Stimulated activated CD4-positive, alpha-beta T cell treated with anti-CD3 and anti-CD28 coated beads, Interleukin-12 subunit alpha, Interleukin-12 subunit beta, amount 100 ng/mL, for 4 hours (primary cell): ENCODE measurements at places on chromosomes 11 and 22.

- DNase-seq = no peak
These were observed 127.9 kb upstream of the NECTIN1 start for GRCh38 chr11:119856681-119857485.

DNA sequence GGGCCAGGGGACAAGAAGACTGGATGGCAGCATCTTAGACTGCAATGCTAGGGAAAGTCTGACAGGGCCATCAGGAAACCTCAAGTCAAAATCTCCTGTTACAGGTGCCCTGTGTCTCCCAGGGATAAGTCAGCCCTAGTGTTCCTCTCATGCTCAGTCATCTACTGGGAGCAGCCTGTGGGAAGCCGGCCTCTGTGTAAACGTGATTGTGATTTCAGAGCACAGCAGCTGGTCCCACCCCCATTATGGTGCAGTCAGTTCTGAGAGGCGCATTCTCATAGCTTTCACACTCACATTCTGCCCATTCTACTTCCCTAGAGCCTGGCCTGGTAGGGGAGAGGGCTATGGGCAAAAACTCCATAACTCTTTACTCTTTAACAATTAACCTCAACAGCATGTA, 7.2 kb upstream of the SLN start:
- DNase-seq = no peak

GRCh38 chr11:87967459-87967858, 207.8 kb downstream of the RAB38 start:
- DNase-seq = no peak

DNA sequence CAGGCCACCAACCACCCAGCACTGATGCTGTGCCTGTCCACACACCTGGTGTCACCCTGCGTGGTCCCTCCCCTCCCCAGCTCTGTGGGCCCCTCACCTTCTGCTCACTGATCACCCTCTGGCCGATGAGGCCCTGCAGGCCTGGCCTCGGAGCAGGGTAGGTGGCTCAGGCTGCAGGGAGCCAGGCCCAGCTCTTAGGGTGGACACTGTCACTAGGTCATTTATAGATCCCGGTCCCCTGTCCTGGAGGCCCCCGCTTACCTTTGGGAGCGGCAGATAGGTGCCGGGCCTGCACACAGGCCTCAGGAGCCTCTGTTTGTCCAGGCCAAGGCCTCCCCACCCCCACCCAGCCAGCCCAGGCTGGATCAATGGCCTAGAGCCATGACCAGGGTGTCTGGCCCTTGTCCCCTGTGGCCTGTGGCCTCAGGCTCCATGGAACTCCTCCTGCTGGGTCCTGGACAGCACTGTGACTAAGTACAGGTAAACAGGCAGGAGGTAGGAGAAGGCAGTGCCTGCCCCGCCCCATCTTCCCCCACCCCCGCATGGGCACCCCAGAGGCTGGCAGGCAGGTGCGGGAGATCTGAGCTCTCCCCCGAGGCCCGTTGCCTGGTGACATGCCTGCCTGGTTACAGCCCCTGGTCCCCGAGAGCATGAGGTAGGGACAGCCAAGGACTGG, at the start of gene TMPRSS6:
Gene TMPRSS6 (minus strand): TSS at position 472 of the 676 bp plus-strand sequence. CDS start 6,296 bp downstream, outside the sequence.
- no peak for DNase-seq

GRCh38 chr22:46280999-46281623, 13.3 kb downstream of the TTC38 start:
- DNase-seq = no peak

GRCh38 chr11:121892131-121892681, 223.8 kb downstream of the BLID start:
- DNase-seq = no peak

DNA sequence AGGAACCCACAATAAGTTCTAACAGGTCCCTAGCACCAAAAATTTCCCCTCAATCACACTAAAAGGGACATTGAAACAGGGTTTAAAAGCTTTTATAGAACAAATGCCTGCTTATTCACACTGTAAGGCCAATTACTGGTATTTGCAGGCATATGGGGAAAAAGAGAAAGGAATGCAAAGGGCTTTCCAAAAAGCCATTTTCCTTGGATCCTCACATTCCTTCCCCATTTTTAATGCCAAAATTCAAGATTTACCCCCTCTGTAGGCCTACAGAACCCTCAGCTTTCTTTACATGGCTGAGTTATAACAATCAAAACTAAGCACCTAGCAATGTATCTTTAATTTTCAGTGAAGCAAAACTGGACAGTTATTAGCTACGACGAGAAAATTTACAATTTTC, 102.0 kb downstream of the SBF2 start:
- no peak for DNase-seq

DNA sequence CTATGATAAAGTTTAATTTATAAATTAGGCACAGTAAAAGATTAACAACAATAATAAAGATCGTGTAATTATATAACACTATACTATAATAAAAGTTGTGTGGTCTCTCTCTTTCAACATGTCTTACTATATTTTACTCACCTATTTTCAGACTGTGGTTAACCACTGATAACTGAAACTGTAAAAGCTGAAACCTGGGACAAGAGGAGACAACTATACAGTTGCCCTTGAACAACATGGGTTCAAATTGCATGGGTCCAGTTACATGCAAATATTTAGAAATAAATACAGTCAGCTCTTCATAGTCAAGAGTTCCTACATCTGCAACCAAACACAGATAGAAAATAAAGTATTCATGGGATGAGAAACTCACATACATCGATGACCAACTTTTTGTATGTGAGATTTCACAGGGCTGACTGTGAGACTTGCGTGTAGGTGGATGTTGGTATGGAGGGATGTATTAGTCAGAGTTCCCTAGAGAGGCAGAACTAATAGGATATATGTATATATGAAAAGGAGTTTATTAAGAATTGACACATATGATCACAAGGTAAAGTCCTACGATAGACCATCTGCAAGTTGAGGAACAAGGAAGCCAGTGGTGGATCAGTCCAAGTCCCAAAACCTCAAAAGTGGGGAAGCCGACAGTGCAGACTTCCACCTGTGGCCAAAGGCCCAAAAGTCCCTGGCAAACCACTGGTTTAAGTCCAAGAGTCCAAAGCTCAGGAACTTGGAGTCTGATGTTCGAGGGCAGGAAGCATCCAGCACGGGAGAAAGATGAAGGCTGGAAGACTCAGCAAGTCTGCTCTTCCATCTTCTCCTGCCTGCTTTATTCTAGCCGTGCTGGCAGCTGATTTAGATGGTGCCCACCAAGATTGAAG, 359.5 kb downstream of the INSC start:
- no peak for DNase-seq

DNA sequence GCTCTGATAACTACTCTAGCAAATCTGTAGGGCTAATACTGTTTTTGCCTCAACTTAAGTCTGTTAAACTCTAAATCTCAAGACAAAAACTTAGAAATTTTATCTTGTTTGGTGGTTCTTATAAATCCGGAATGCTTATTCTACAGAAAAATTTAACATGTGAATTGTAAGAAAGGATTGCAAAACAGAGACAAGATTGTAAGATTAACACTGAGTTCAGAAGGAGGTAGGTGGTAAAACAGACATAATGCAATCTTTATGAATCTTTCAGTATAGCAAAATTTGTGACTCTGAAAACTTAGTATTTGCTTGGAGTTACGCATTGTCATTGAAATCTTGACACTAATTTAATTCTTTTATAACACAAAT, 263.9 kb downstream of the SBF2 start:
- no peak for DNase-seq

DNA sequence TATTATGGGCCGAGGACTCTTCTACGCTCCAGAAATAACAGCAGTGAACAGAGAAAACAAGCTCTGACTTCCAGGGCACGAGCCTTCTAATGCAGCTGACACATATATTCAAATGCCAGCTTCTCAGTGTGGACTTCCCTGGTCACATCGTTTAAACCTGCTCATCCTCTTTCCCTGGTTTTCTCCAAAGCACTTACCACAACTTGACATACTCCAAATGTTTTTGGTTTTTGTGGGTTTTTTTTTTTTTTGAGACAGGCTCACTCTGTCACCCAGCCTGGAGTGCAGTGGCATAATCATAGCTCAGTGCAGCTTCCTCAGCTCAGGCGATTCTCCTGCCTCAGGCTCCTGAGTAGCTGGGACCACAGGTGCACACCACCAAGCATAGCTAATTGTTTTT, 105.5 kb downstream of the MICAL3 start:
- no peak for DNase-seq

DNA sequence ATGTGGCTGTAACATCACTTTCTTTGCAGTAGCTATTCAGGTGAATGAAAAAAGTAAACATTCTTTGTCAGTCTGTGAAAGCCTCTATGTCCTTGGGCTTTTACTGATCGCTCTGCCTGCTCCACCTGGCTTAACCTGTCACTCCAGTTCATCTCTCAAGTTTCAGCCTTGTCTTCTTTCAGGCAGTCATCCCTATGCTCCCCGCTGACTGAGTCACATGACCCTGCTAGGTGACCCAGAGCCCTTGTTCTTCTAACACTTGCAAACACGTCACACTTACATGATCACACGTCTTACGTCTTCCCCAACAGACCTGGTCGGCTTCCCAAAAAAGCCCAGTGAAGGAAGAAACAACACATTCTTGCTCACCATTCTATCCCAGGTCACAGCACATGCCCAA, 499.3 kb upstream of the TENM4 start:
- no peak for DNase-seq

DNA sequence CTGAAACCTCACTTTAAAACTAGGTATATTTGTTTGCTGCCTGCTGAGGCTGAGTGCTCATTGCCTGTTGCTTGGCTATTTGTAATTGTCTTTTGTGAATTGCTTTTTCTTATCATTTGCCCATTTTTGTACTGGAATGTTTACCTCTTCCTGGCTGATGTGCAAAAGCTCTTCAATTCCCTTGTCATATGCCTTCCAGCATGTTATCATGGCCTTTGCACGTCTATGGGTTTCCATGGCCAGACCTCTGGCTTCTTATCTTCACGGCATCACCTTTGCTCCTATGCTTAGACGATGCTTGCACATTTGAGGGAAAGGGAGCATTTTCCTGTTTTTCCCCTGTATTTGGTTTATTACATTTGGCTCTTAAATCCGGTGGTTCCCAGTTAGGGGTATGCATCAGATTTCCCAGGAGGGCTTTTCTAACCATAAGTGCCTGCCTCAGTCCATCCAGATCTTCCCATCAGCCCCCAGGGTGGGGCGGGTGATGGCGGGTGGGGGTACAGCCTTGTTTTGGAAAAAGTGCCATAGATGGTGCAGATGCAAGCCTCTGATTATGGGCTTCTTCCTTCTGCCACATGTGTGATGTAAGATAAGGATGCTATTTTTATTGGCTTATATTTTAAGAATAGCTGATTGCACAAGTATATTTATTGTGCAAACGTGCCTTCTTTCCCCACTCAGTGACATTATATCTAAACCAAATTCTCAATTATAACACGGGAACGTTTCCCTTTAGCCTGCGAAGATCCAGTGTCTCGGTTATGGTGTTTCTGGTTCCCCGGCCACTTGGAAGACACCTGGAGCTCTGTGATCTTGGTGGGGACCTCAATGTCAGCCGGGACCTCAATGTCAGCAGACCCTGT, 70.6 kb upstream of the SEPTIN5 start:
- DNase-seq = no peak

- peak; percentile 57 for DNase-seq
These were observed 1.8 kb upstream of the MARK2 start for GRCh38 chr11:63837027-63837688.

GRCh38 chr11:130211144-130211543, 51.6 kb downstream of the ST14 start:
- DNase-seq = no peak

DNA sequence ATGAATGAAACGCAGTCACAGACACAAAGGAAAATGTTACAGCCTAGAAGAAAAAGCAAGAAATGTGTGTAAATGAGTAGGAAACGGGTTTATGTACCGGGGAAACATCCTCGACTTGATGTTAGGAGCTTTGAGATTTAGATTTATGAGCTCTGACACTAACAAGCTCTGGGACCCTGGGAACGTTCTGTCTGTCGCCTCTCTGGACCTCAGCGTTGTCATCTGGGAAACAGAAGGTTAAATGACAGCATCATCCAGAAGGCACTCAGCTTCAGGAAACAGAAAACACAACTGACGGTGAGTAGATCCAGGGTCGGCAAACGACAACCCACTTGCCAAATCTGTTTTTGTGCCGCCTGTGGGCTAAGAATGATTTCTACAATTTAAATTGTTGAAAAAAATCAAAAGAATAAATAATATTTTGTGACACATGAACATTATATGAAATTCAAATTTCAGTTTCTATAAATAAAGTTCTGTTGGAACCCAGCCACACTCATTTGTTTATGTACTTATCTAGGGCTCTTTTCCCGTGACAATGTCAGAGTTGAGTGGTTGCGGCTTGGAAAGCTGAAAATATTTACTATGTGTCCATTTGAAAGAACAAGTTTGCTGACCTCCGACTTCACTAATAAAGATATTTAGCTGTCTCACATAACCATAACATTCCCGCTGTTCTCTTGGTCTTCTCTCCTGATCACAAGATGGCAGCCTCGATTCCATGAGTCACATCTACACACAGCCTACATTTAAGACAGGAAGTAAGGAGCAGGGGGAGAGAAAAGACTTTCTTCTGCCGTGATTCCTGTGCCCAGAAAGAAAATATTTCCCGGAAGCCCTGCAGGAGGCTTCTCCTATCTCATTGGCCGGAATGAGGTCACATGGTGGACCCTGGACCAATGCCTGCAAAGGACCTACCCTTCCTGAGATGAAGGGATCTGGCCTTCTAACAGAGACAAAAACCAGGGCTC, 47.1 kb upstream of the SYT13 start:
- DNase-seq = no peak

DNA sequence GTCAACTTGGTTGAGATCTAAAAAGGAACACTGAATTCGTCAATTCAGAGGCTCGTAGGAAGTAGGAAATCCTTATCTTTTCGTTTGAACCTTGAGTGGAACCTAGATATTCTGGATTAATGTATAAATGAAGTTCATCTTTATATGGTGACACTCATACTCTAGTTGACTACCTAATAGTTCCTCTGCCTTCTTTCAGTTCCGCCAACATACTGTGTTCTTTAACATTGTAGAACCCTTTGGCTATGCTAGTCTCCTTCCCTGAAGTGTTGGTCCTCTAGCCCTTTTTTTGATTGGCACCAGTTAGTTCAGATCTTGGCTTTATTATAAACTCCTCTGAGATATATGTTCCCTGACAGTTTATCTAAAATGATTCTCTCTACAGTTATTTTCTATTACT, 1.5 kb downstream of the ATM start:
- no peak for DNase-seq

DNA sequence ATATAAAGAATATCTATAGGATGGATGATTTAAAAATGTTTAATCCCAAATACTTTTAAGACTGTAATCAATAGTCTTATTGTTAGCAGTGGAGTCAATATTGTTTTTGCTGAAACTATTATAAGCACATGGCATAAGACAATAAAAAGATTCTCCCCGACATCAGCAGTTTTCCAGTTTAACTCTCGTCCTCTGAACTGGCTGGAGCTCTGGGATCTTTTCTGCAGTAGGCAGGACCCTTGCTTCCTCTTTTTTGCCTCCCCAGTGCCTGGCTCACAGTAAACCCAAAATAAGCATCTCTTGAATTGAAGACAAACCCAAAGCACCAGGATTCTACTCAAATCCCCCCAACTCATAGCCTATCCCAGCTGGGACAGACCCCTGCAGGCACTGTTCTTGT, 32.9 kb downstream of the KCNJ1 start:
- no peak for DNase-seq

GRCh38 chr11:98227278-98227677, 793.5 kb upstream of the CNTN5 start:
- no peak for DNase-seq

- no peak for DNase-seq
These were observed 13.7 kb downstream of the MS4A13 start for GRCh38 chr11:60528934-60529333.

GRCh38 chr11:102783720-102784119, 3.3 kb upstream of the MMP10 start:
- DNase-seq = no peak

GRCh38 chr11:125071435-125071834, 8.3 kb downstream of the SLC37A2 start:
- DNase-seq = no peak

- no peak for DNase-seq
These were observed 108.4 kb upstream of the CSNK2A3 start for GRCh38 chr11:11461473-11461872.
